Right cardiac atrium (tissue), 5 donors: ENCODE measurements at places on chromosomes 12 and 14. TPM values are rescaled to one million over a fixed set of nuclear protein-coding genes. Genes with fewer than 3 reads are reported as not detected.

The DTX1 gene
- total RNA-seq = 2.0 TPM

The STYK1 gene
- not detected for total RNA-seq

The MTHFD1 gene
- 52.3 TPM for total RNA-seq

The TAS2R9 gene
- total RNA-seq = not detected

The RNU6-7 gene
- not detected for total RNA-seq

The PMCH gene
- total RNA-seq = not detected

The SMCO2 gene
- total RNA-seq = not detected

The CLEC2B gene
- total RNA-seq = 4.7 TPM

The GMFB gene
- 36.0 TPM for total RNA-seq

The HVCN1 gene
- 11.3 TPM for total RNA-seq

The NOXRED1 gene
- 0.24 TPM for total RNA-seq

The CLEC9A gene
- total RNA-seq = not detected

The PDE3A gene
- 156 TPM for total RNA-seq

The CD163 gene
- total RNA-seq = 136 TPM

The OSBPL8 gene
- total RNA-seq = 26.7 TPM

The CIPC gene
- 73.1 TPM for total RNA-seq

The OLR1 gene
- total RNA-seq = 0.79 TPM

The RIMBP2 gene
- total RNA-seq = 0.28 TPM

The TEAD4 gene
- total RNA-seq = 11.1 TPM

The ARHGAP9 gene
- 10.2 TPM for total RNA-seq

The BCAT1 gene
- 6.7 TPM for total RNA-seq

The SLCO1B1 gene
- not detected for total RNA-seq

The MANSC1 gene
- total RNA-seq = 13.0 TPM

The ZC3H14 gene
- 45.5 TPM for total RNA-seq

The PLBD1 gene
- total RNA-seq = 23.7 TPM

The LMNTD1 gene
- total RNA-seq = 0.78 TPM

The GPRC5D gene
- total RNA-seq = not detected

The CIROP gene
- not detected for total RNA-seq

The TCL1B gene
- not detected for total RNA-seq
